Adrenal gland (tissue), 19 donors: ENCODE measurements at places on chromosomes 1 and 21. TPM values are rescaled to one million over a fixed set of nuclear protein-coding genes. Genes with fewer than 3 reads are reported as not detected.
A peak's percentile ranks its signal among the peaks of the same experiment; 100 is the strongest.

GRCh38 chr1:62335656-62336055 is 16.4 kb upstream of the KANK4 start:
- no peak for DNase-seq
- no peaks in the 10 kb centered on the region for H3K36me3 ChIP-seq
- H3K27me3 ChIP-seq: no peaks in the 10 kb centered on the region
- peaks cover 10% of the 10 kb centered on the region for H3K4me1 ChIP-seq

- H3K36me3 ChIP-seq: no peaks in the 10 kb centered on the region
- H3K4me1 ChIP-seq: no peaks in the 10 kb centered on the region
- no peak for DNase-seq
- H3K27ac ChIP-seq: no peak overlapping the region
- H3K27me3 ChIP-seq: peaks cover 9% of the 10 kb centered on the region
Measured at GRCh38 chr1:992362-992761, 7.5 kb downstream of the HES4 start.

DNA sequence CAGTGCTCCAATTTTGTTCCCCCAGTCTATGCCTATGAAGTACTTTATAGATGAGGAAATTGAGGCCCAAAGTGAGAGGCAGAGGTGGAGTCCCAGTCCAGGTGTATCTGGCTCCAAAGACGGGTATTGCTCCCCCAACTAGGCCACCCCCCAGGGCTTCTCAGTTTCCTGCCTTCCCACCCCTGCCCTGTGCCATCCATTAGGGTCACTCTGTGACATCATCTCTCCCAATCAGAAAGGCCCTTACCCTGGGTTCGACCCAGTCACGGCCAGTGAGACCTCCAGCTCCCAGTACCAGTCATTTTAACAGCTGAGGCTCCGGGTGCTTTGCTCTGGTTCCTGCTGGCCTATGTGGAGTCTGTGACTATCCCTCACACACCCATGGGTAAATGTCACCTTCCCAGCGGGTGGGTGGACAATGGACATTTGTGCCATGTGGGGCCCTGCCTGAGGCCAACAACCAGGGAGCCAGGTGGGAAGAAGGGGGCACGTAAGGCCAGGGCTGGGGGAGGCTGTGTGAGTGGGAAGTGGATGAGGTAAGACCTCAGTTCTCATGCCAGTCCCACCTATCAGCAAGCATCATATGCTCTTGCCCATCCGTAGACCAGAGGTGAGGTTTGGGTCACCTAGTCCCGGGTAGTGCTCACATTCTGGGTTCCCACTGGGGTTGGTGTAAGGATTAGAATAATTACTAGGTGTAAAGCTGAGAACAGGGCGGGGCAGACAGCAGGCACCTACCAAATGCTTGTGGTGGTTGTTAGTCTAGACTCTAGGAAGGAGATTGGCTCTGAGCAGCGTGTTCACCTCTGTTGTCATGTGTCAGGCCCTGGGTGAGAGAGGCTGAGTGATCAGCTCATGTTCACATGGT is 685.9 kb downstream of the MATN1 start:
- no peaks in the 10 kb centered on the region for H3K4me1 ChIP-seq
- no peak overlapping the region for H3K4me3 ChIP-seq
- H3K27ac ChIP-seq: no peak overlapping the region
- no peaks in the 10 kb centered on the region for H3K27me3 ChIP-seq
- DNase-seq: no peak

- no peak overlapping the region for H3K4me3 ChIP-seq
- no peaks in the 10 kb centered on the region for H3K36me3 ChIP-seq
- DNase-seq: no peak
- H3K4me1 ChIP-seq: peaks cover 7% of the 10 kb centered on the region
- no peaks in the 10 kb centered on the region for H3K27me3 ChIP-seq
- H3K27ac ChIP-seq: no peak overlapping the region
Measured at GRCh38 chr1:172380441-172381244, 39.8 kb upstream of the C1orf105 start.

Gene HSD3B2
- 845 TPM for polyA plus RNA-seq

DNA sequence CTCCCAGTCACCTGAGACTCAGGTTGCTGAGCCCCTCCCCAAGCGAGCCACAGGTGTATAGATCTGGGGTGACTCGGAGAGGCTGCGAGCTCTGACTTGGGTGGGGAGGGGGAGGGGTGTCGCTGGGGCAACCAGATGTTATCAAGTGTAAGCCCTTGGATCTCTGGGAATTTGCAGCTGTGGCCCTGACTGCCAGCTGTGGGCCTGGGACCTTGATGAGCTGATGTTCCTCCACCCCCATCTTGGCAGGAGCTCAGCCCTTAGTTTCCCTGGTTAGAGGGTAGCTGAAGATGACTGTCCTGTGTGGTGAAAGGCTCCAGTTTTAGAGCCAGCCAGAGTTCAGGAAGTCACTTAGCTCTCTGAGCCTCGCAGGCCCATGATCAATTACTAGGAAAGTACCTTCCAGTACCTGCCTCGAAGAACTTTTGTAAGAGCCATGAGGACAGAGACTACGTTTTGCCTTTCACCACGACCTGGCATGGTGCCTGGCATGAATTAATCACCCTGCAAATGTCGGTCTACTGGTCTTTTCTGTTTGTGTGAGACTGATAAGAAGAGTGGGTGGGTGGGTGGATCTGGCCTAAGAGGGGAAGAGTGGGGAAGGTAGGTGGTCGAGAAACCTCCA is 55.8 kb downstream of the YARS1 start:
- peaks cover 86% of the 10 kb centered on the region for H3K4me1 ChIP-seq
- DNase-seq: peak; percentile 94
- H3K4me3 ChIP-seq: no peak overlapping the region
- H3K36me3 ChIP-seq: no peaks in the 10 kb centered on the region
- H3K27me3 ChIP-seq: no peaks in the 10 kb centered on the region
- peak overlapping the region; percentile 92 for H3K27ac ChIP-seq

Gene TRIM45
- 29.9 TPM for polyA plus RNA-seq

- H3K4me1 ChIP-seq: peaks cover under 1% of the 10 kb centered on the region
- DNase-seq: no peak
- H3K36me3 ChIP-seq: no peaks in the 10 kb centered on the region
Measured at GRCh38 chr1:204929487-204930154, 59.0 kb downstream of the NFASC start.

- no peaks in the 10 kb centered on the region for H3K27me3 ChIP-seq
- H3K4me3 ChIP-seq: no peak overlapping the region
- H3K4me1 ChIP-seq: no peaks in the 10 kb centered on the region
- H3K36me3 ChIP-seq: no peaks in the 10 kb centered on the region
- peak overlapping the region; percentile 1 for H3K27ac ChIP-seq
- no peak for DNase-seq
Measured at GRCh38 chr1:201636510-201636971, 97.6 kb downstream of the NAV1 start.

Gene PROX1
- 13.5 TPM for polyA plus RNA-seq

Gene CLDN8
- polyA plus RNA-seq: not detected

DNA sequence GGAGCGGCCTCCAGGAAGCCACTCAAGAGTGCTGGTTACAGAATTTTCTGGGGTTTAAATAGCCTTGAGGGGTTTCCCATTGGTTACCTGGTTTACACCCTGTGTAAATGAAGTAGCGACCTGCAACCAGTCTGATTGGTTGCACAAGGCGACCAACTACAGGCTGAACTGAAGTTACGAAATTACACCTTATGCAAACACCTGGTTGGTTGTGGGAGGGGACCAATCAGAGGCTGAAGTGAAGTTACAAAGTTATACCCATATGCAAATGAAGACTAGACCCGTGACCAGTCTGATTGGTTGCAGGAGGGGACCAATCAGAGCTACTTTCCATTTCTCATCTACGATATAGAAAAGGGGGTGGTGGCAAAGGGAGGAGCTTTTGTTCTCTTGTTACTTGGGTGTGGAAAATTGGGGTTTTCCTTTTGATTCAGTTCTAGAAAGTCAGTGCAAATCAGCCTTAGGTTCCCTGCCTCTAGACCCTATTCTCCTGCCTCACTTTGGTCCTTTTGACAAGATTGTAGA is 22.2 kb upstream of the C1orf174 start:
- no peaks in the 10 kb centered on the region for H3K4me1 ChIP-seq
- no peaks in the 10 kb centered on the region for H3K36me3 ChIP-seq
- H3K4me3 ChIP-seq: no peak overlapping the region
- H3K27ac ChIP-seq: no peak overlapping the region
- H3K27me3 ChIP-seq: no peaks in the 10 kb centered on the region

Gene SLC45A1
- polyA plus RNA-seq: 5.1 TPM

Gene SLC44A3
- polyA plus RNA-seq: 7.3 TPM

DNA sequence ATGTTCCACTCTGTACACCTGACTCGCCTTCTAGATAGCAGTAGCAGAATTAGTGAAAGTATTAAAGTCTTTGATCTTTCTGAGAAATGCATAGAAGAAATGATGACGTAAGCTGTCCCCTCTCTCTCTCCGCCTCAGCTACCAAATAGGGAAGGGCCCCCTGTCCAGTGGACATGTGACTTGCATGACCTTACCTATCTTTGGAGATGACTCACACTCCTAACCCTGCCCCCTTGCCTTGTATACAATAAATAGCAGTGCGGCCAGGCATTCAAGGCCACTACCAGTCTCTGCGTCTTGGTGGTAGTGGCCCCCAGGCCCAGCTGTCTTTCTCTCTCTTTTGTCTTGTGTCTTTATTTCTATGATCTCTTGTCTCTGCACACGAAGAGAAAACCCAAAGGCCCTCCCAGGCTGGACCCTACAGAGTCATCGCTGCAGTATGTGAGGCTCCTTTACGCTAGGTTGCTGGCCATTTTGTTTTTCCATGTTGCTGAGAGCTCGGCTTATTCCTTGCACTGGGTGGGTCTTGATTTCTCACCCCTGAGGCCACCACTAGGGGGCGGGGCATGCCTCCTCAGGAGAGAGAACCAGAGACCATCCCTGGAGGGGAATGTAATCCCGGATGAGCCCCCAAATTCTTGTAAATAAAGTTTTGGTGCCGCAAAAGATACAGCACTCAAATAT is 16.0 kb upstream of the ZBTB8B start:
- no peaks in the 10 kb centered on the region for H3K27me3 ChIP-seq
- H3K4me3 ChIP-seq: no peak overlapping the region
- peak; percentile 34 for DNase-seq
- H3K4me1 ChIP-seq: no peaks in the 10 kb centered on the region
- H3K27ac ChIP-seq: no peak overlapping the region

- H3K27ac ChIP-seq: no peak overlapping the region
- DNase-seq: no peak
- H3K4me1 ChIP-seq: peaks cover 6% of the 10 kb centered on the region
- H3K36me3 ChIP-seq: no peaks in the 10 kb centered on the region
- no peak overlapping the region for H3K4me3 ChIP-seq
Measured at GRCh38 chr1:117757668-117758067, 151.8 kb downstream of the TENT5C start.

GRCh38 chr1:99365545-99365944 is 101.3 kb downstream of the PLPPR4 start:
- no peak for DNase-seq
- no peaks in the 10 kb centered on the region for H3K36me3 ChIP-seq
- no peaks in the 10 kb centered on the region for H3K4me1 ChIP-seq
- no peaks in the 10 kb centered on the region for H3K27me3 ChIP-seq

DNA sequence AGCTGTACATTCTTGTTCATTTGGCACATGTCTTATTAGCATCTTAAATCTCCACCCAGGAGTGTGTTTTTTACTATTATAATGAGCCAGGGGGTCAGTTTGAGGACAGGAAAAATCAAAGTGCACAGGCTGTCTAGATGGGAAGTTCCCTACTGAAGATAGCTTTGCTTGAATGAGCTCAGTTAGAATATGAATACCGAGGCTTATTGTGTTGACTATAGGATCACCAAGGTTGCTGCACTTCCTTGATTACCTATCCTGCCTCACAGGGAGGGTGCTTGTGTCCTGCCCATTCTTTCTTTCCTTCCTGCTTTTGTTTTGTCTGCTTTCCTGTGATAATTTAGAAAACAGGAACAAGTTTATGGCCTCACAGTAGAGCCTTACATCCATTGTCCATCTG is 16.3 kb downstream of the PHGDH start:
- H3K36me3 ChIP-seq: no peaks in the 10 kb centered on the region
- H3K27ac ChIP-seq: no peak overlapping the region
- H3K27me3 ChIP-seq: no peaks in the 10 kb centered on the region
- H3K4me1 ChIP-seq: no peaks in the 10 kb centered on the region

DNA sequence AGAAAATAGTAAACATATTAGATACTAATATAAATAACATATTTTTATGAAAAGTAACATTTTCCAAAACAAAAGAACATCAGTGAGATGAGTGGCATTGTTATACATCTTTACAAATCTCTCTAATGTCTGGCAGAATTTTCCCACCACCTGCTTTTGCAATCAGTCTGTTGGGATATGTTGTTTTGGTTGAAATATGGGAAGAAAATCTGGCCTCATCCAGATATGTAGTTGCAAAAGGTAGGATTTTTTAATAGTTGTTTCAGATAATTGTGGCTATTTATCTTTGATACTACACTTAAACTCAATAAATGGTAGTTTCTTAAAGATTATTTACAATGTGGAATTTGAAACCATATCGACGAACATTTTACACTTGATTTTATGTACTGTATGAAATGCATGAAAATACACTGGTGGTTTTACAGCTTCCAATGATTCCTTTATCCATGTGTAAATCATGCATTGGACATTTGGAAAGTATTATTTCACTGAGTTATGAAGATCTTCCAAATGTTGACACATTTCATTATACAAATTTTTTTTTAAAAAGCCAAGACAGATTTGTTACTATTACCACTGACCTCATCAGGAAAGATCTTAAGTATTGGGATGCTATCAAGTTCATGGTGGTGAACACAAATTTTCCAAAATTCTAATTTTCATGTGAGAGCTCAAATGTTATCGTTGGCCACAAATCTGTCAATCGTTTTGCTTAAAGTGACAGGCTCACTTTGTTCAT is 74.1 kb upstream of the CD34 start:
- H3K4me1 ChIP-seq: no peaks in the 10 kb centered on the region
- H3K4me3 ChIP-seq: no peak overlapping the region
- H3K27me3 ChIP-seq: no peaks in the 10 kb centered on the region
- H3K36me3 ChIP-seq: no peaks in the 10 kb centered on the region

- H3K27ac ChIP-seq: no peak overlapping the region
- no peak overlapping the region for H3K4me3 ChIP-seq
- H3K4me1 ChIP-seq: no peaks in the 10 kb centered on the region
- no peak for DNase-seq
- H3K27me3 ChIP-seq: no peaks in the 10 kb centered on the region
Measured at GRCh38 chr1:205770618-205771017, 4.7 kb downstream of the RAB29 start.

Gene CFAP45
- 0.30 TPM for polyA plus RNA-seq

Gene USH2A
- 0.20 TPM for polyA plus RNA-seq

DNA sequence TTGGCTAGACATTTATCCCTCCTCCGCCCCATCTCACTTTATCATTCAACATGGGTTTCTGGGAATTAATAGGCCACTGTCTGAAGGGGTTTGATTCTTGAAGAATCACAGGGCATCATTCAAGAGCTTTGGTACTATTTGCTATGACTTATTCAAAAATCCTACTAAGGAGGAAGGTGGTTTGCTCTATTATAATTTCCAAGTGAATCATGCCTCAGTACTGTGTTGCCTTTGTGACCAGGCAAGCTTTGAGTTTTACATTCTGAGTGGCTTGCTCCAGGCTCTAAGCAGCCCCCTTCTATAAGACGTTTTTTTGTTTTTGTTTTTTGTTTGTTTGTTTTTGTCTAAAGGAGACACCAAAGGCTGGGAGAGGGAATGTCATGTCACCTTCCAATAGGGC is 2.6 kb downstream of the C1orf21 start:
- H3K27me3 ChIP-seq: no peaks in the 10 kb centered on the region
- peak overlapping the region; percentile 70 for H3K4me3 ChIP-seq
- peaks cover 32% of the 10 kb centered on the region for H3K4me1 ChIP-seq
